ENCODE measurements at places on chromosomes 7 and 10.

DNA sequence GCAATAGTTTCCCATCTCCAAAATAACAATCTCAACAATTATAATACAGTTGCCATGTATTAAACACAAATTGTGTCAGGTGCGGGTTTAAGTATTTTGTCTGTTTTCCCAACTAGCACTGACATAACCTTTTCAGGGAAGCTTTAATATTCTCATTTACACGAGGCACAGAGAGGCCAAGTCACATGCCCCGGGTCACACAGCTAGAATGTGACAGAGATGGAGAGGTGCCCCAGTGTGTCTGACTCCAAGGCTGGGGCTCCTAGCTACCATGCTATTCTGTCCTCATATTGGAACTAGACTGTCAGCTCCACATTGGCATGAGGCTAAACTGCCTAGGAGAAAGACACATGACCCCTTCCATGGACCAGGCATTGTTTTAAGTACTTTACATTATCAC, 77.2 kb downstream of the COL13A1 start:
- no peak for DNase-seq

GRCh38 chr10:125608474-125608873, 74.5 kb downstream of the TEX36 start:
- DNase-seq, result no peak

GRCh38 chr10:61363006-61363405, 90.2 kb downstream of the TMEM26 start:
- DNase-seq, result no peak

GRCh38 chr7:157641866-157642265, 305.1 kb downstream of the DNAJB6 start:
- no peak for DNase-seq

DNA sequence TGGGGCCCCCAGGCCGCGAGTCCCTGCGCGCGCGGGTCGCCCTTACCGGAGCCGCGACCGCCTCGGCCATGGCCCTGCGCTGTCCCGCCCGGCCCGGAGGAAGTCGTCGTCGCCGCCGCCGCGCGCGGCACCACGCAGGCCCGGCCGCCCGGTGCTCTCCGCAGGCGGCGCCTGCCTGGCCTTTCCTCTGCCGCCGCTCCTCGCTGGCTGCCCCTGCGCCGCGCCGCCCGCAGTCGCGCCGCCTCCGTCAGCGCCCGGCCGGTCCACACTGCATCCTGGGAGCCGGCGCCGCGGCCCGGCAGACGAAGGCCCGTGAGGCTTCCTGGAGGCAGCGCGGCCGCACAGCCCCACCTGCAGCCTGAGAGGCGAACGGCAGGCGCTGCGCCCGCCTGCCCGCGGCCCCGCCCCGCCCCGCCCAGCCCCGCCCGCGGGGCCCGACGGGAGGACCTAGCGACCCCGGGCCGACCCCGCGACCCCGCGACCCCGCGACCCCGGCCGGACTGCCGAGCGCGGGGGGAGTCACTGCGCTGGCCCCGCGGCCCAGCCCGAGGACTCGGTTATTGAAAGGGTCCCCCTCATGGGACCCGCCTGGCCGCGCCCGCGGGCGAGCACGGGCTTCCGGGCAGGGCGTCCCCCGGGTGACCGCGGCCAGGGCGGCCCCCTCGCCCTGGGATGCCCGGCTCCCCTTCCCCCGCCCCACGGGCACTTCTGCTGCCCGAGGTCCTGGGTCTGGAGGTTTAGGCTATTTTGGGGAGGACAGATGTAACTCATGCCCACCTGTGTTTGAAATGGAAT, at the start of gene ZNF746:
Gene ZNF746 (minus strand): TSS at position 343 of the 795 bp plus-strand sequence. CDS start 273 bp downstream, at position 70.
- peak; percentile 94 for DNase-seq

DNA sequence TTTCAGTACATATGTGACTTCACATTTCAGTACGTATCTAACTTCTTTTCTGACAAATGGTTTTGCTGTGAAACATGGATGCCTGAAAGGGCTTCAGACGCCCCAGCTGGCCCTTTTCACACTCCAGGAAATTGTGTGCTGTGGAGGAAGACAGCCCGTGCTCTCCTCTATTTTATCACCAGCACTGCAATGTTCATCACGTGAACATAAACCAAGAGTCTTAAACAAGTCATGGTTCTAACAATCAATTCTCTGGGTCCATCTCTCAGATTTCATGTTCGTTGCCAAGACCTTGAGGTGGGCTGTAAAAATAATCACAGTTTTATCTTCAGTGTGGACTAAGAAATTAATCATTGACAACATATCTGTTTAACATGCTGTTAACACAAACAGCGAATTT, 141.2 kb downstream of the WDR37 start:
- no peak for DNase-seq

DNA sequence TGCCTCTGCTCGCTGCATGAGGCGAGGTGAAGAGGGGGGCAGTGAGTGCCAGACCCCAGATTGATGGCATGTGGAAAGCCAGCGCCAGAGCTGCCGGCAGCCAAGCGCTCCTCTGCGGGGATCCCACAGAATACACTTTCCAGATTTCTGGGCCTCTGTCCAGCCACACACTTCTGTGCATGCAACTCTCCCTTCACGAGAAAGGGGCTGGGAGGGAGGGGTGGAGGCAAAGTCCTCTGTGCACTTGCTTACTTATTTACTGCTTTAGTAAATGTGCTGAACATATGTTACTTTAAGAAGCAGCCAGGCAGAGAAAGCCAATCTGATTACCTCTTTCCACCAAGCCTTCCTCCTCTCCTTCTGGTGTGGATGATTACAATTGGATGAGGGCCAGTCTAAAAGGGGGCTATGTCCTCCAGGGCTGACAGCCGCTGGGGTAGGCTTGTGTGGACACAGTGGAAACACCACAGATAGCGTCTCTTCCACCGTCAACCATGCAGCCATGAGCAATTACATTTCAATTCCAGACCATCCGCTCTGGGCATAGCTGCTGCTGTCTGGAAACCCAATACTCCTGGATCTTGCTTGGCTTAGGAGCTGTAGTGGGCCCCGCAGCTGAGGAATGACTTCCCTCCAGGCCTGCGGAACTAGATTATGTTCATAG, 322.8 kb upstream of the ANKRD30A start:
- DNase-seq, result no peak

GRCh38 chr10:90884431-90884830, 12.7 kb downstream of the RPP30 start:
- no peak for DNase-seq

DNA sequence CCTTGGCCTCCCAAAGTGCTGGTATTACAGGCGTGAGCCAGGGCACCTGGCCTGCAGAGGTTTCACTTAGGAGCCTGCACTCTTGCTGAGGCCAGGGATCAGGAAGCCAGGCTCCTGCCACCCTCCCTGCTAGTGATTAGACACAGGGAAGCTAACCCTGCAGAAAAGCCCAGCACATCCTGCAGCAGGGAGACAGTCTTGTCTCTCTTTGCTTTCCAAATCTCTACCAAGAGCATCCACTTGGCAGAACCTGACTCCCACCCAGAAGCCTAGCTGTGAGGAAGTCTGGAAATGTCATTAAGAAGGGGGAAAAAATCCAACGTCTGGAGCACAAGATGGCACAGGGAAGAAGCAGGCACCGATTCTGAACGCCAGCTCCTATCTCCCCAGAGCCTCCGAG, 8.0 kb upstream of the FAM171A1 start:
- no peak for DNase-seq

GRCh38 chr10:96072674-96073073, 29.3 kb downstream of the CCNJ start:
- no peak for DNase-seq

DNA sequence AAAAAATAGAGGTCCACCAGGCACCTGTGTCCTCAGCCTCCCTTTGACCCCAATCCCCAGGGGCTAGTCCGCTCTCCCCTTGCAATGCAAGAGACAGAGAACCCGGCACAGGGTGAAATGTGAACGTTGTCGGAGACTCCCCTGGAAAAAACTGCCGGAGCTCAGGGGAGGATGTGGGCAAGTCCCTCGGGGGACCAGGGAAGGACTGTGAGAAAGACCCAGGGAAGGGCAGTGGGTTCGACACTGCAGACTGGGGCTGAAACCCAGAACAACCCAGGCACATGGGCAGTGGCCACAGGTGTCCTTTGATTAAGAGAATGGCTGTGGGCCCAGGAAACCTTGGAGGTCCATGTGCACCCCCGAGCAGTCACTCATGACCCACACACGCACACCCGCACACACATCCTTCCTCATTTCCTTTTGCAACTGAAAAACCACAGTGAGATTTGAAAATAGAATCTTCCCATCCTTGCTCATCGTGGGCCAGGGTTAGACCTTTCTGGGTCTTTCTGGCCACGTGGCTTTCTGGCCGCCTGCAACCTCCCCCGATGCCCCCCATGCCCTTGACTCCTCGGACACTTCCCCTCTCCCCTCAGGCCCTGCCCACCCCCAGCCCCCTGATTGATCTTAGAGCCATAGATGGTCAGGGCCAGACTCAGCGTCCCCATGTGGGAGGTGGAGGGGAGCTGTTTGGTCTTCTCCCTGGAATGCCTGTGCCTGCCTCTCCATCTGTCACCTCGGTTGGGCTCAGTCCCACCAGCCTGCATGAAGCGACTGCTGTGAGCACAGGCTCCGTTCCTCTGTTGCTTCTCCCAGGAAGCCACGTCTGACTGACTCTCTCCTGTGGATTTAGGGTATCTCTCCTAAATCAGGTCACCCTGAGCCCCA, 7.9 kb downstream of the LAT2 start:
- no peak for DNase-seq

DNA sequence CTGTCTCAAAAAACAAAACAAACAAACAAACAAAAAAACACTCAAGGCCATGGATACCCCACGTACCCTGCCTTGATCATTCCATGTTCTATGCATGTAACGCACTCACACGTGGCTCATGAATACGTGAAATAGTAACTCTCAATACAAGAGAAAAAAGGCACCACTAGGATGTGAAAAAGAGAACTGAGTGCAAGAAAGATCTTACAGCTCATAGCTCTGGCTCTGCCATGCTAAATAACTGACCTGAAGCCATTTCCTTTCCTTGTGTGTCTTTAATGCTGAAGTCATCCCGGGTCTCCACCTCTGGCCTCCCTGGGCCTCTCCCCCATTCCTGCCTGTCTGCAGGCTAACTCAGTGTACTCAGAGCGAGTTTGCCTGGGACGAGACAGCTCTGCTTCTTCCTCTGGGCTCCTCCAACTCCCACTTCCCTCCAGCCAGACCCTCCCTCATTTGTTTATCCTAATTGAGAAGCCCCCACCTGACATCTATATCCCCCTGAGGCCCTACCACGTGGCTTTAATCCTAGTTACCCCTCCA, 117.3 kb downstream of the PRPF18 start:
- no peak for DNase-seq

DNA sequence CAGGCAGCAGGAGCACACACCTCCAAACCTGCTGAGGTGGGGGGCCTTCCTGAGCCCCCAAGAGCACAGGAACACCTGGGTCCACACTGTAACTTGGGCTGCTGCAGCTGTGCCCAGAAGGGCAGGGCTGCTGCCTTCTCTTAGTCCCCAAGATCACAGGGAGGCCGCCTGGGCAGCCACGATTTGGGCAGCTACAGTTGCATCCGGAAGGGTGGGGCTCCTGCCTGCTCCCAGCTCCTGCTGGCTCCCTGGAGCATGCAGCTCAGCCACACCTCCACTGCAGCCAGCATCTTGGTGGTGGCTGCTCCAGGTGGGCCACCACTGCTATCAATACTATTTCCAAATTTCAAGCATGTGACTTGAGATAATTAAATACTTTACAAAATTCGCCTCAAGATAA, 38.5 kb upstream of the AGMO start:
- DNase-seq, result no peak

- DNase-seq, result no peak
These were observed 255.3 kb downstream of the INHBA start for GRCh38 chr7:41447450-41448042.

- no peak for DNase-seq
These were observed 284.3 kb upstream of the KAT6B start for GRCh38 chr10:74542077-74542476.

GRCh38 chr10:1521741-1522140, 215.6 kb downstream of the ADARB2 start:
- DNase-seq, result no peak

DNA sequence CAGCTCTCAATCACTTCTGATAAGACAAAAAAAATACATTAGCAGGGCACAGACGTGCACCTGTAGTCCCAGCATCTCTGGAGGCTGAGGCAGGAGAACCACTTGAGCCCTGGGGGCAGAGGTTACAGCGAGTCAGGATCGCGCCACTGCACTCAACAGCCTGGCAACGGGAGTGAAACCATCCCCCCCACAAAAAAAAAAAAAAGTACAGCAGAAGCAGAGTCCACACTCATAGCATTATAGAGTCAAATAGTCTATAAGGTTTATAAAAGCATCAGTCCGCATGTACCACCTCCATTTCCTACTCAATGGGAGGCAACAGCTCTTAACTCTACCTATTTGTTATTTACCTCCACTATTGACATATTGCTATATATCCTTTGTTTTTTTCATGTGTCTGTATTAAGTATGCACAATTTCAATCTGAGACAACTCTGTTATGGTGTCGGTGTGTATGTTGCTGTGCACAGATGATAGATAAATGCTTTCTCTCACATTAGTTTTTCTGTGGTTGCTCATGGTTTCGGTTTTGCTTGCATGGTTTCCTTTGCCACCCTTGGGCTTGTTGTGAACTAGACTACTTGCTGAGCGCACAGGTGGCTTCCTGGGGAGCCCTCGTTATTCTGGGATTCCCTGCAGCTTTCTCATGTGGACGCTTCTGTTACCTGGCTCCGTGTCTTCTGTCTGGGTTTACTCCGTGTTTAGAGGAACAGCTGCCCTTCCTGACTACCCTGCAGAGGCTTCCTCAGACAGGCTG, 40.4 kb downstream of the PROSER2 start:
- peak; percentile 38 for DNase-seq

Measured in aorta (tissue), 5 donors.